ENCODE measurements at places on chromosomes 7 and 10.

- no peak for DNase-seq
Observed at GRCh38 chr10:96565774-96566173, 21.0 kb downstream of the TM9SF3 start.

DNA sequence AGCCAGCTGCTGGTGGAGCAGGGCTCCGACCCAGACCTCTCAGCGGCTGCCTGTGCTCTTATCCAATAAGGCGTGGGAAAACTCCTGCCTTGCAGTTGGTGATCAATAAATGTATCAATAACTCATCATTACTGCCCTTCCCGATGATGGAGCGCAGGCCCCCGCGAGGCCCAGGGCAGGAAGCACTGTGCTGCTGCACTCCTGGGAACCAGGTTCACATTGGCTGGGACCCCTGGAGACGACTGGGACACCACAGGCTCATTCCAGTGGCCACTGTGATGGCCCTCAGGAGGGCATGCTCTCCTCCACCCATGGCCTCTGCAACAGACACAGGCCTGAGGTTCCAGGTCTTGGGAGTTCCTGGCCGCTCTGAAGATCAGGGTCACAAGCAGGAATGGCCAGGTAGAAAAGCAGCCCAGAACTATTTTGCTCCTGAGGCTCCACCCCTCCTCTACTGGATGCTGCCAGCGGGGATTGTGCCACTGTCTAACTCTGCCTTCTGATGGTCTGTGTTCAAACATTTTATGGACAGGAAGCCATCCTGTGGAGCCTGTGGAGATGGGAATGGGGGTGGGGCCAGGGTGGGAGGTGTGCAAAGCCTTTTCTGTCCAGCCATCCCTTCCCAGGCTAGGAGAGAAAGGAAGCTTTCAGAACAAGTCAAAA is 287.4 kb upstream of the ZMIZ1 start:
- no peak for DNase-seq

DNA sequence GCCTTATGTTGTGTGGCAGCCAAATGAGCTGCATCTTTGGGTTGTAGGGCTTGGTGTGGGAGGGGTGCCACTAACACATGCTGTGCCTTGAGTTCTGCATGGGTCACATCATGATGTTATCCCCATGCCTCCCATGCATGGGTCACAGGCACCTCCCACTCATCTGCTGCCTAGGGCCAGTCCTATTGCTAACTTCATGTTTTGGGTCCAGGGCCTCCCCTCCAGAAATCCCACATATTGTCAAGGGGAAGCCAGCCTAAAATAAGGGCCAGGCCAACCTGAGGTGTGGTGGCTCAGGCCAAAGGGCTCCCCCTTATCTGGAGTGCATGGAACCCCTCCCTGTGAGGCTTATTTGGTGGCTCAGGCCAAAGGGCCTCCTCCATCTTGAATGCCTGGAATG is 299.0 kb downstream of the RPS24 start:
- no peak for DNase-seq

- no peak for DNase-seq
Observed at GRCh38 chr7:84637568-84638338, 443.2 kb upstream of the SEMA3A start.

- DNase-seq: no peak
Observed at GRCh38 chr7:156752367-156753228, 112.0 kb downstream of the RNF32 start.

- no peak for DNase-seq
Observed at GRCh38 chr10:113557903-113558321, 5.1 kb downstream of the HABP2 start.

GRCh38 chr7:152115021-152115718 is 89.7 kb downstream of the GALNT11 start:
- DNase-seq: no peak

GRCh38 chr10:131817866-131818509 is 82.8 kb upstream of the PPP2R2D start:
- no peak for DNase-seq

- DNase-seq: no peak
Observed at GRCh38 chr10:126384269-126384873, 3.9 kb downstream of the ADAM12 start.

- DNase-seq: no peak
Observed at GRCh38 chr7:114364151-114364550, 50.5 kb upstream of the FOXP2 start.

- DNase-seq: no peak
Observed at GRCh38 chr7:30937416-30937815, 25.8 kb downstream of the AQP1 start.

GRCh38 chr7:105691680-105692564 is 110.6 kb upstream of the EFCAB10 start:
- no peak for DNase-seq

DNA sequence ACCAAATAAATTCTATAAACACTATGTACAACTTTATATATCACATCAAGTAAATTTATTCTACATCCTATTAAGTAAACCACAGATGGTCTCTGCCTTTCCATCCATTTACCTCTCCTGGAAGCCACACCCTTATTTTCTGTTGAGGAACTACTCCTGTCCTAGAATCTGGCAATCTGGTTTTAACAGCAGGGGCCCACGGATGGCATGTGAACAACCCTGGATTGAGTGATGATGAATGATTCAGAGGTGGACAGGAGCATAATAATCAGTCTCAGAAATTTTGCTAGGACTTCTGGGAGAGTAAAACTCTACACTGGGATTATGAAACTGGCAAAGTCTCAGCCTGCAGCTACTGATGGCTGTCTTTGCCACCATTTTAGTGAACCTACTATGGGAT is 54.1 kb downstream of the CDK6 start:
- no peak for DNase-seq

- DNase-seq: no peak
Observed at GRCh38 chr7:37041461-37041860, 317.2 kb upstream of the AOAH start.

DNA sequence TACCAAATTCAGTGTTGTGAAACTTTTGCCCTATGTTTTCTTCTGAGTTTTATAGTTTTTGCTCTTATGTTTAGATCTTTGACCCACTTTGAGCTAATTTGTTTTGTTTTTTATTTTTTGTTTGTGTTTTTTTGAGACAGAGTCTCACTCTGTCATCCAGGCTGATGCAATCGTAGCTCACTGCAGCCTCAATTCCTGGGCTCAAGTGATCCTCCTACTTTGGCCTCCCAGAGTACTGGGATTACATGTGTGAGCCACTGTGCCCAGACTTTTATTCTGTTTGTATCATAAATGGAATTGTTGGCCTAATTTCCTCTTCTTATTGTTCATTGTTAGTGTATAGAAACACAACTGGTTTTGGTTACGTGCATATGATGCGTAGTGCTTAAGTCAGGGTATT is 43.2 kb upstream of the ZMIZ2 start:
- no peak for DNase-seq

DNA sequence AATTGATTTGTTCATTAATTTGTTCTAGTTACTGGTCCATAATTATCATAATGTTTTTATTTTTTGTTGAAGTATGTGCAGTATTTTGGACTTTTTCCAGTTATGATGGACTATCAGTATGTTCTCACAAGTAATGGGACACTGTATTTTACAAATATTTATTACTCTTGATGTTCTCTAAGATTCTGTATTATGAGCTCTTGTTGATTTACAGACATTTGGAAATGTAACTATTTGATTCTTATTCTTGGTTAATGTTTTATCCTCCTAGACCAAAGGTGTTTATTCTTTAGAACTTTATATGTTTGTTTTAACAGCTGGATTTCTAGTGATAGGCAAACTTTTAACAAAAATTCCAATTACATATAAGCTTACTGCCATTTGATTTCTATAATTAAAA is 200.6 kb downstream of the SDK1 start:
- DNase-seq: no peak

GRCh38 chr7:34038816-34039470 is 133.6 kb downstream of the BMPER start:
- no peak for DNase-seq

DNA sequence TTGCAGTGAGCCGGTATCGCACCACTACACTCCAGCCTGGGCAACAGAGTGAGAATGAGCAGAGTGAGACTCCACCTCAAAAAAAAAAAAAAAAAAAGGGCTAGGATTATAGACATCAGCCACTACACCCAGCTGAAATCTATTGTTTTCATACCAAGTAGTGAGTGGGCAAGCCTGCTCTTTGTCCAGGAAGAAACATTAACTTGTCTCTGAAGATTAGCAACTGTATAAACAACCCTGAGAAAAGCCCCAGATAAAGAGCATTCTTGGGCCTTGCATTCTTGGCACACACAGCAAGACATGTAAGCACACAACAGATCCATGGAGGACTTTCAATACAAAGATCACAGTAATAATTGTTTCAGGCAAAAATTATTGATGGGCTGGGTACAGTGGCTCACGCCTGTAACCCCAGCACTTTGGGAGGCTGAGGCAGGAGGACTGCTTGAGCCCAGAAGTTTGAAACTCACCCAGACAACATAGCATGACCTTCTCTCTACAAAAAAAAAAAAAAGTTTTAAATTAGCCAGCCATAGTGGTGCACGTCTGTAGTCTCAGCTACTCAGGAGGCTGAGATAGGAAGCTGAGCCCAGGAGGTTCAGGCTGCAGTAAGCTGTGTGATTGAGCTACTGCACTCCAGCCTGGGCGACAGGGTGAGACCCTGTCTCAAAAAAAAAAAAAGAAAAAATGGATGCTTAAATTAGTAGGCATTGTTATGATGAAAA is 4.4 kb downstream of the PSPH start:
- DNase-seq: no peak

DNA sequence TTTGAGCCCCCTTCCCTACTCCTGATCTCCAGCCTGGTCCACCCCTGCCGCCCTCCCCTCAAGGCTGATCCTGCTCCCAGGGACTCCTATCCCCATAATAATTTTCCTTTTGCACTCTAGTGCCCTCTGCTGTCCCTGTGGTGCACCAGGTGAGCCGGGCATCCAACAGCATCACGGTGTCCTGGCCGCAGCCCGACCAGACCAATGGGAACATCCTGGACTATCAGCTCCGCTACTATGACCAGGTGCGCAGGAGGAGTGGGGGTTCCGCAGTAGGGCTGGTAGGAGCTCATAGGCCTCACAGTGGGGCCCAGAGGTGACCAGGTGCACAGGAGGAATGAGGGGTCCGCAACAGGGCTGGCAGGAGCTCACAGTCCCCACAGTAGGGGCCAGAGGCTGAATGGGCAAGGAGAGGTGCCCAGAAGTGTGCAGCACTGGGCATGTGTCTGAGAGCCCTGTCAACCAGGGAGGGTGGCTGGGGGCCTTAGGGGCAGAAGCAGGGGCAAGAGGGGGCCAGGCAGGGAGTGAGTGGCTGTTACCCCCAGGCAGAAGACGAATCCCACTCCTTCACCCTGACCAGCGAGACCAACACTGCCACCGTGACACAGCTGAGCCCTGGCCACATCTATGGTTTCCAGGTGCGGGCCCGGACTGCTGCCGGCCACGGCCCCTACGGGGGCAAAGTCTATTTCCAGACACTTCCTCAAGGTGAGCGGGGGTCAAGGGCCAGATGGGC is 11.7 kb downstream of the EPHB6 start:
- no peak for DNase-seq

DNA sequence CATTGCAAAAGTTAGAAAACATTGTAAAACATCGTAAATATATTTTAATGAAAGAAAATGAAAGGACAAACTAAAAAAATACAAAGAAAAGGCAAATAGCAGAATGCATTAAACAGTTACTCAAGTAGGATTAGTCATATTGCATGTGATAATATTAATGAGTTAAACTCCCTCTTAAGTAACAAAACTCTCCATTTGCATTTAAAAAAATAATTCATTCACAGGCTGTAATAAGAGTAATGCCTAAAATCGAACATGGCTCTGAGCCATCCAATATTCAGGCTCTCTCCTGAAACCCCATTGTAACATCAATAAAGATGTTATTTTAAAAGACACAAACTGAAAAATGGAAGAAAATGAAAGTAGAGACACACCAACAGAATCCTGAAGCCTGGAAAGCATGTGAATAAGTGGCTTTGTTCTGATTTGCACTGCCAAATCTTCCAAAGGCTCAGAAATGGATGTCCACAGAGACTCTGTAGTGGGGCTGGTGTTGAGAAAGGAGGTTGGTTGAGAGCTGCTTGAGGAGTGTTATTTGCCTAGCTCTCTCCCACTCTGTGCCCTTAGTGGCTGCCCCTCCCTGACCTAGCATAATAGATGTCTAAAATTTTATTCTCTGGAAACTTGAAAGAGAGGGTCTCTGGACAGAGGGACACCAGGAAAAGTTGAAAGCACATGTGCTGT is 268.3 kb upstream of the MEOX2 start:
- no peak for DNase-seq

DNA sequence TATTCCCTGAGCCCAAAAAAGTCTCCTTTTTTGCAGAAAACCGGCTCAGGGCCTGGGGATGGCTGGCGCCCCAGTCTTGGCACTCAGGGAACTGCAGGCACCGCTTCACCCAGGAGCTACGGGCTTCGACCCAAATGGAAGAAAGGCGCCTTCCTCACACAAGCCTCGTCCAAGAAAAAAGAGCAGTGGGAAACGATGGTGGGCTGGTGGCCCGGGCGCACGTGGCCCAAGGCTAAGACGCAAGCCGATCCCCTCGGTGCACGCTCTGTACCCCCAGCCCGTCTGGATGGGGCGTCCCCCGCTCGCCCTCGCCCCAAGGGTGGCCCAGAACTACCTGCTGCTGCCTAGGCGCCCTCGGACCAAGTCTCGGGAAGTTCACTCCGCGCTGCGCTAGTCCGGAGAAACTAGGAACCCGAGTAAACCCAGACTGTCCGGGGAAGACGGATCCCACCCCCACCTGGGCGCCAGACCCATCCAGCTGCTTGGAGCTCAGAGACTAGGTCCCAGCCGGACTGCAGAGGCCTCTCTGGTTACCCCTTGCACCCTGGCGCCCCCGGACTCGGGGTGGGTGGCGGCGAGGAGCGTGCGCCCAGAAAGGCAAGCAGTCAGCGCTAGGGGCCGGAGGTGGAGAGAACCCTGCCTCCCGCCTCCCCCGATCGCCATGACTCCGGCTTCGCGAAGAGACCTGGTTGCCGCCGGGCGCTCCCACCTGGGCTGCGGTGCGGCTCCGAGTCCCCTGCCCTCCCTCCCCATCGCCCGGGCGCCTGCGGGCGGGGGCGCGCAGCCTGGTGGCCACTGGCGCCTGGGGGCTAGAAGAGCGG is 76.4 kb downstream of the CALN1 start:
- no peak for DNase-seq

DNA sequence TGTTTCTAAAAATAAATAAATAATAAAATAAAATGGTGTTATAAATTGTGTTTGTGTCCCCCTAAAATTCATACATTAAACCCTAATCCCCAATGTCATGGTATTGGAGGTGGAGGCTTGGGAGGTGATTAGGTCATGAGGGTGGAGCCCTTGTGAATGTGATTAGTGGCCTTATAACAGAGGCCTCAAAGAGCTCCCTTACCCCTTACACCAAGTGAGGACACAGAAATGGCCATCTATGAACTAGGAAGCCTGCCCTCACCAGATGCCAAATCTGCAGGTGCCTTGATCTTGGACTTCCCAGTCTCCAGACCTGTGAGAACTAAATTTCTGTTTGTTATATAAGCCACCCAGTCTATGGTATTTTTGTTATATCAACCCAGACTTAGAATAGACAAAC is 738.7 kb downstream of the PARD3 start:
- no peak for DNase-seq
